ENCODE measurements at places on chromosomes 2 and 18. TPM values are rescaled to one million over a fixed set of nuclear protein-coding genes. Genes with fewer than 3 reads are reported as not detected.

GRCh38 chr2:25819597-25820039 lies 58.7 kb downstream of the ASXL2 start:
- H3K27ac ChIP-seq, result no peak overlapping the region
- no peak for DNase-seq
- no peaks in the 10 kb centered on the region for H3K36me3 ChIP-seq

- DNase-seq, result no peak
- peaks cover 11% of the 10 kb centered on the region for H3K36me3 ChIP-seq
- H3K27ac ChIP-seq, result no peak overlapping the region
- no peak overlapping the region for H3K4me3 ChIP-seq
Observed at GRCh38 chr2:135557530-135557929, 26.2 kb downstream of the R3HDM1 start.

DNA sequence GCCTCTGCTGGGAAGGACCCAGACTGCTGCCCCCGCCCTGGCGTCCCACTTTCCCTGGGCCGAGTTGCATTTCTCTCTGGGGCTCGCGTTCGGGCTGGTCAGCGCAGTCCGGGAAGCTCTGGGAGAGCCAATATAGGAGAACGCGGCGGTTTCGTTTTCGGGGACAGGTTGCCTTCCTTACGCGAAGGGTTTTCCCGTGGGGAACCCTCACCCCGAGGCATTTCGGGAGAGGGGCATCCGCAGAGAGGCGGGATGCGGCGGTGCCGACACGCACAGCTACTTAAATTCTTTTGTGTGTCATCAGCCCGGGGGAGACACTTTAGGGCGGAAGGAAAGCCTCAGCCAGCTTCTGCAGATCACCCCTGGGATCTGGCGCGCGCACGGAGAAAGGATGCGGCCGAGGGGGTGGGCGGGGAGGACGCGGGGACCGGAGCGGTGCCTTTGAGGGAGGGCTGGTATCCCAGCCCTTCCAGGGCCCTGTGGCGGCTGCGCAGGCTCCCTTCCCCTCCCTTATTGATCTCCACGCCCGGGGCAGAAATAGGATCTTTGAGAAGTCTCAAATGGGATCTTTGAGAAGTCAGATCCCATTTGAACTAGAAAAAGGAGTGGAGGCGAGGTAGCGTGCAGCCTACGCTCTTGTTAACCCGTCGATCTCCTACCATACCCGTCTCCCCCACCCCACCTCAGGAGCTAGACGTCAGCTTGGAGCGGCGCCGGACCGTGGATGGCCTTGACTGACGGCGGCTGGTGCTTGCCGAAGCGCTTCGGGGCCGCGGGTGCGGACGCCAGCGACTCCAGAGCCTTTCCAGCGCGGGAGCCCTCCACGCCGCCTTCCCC lies 1.2 kb downstream of the GATA6 start:
- peaks cover 39% of the 10 kb centered on the region for H3K27me3 ChIP-seq
- peak overlapping the region; percentile 86 for H3K4me3 ChIP-seq
- H3K27ac ChIP-seq, result no peak overlapping the region
- H3K36me3 ChIP-seq, result peaks cover 5% of the 10 kb centered on the region

- no peaks in the 10 kb centered on the region for H3K27me3 ChIP-seq
- H3K36me3 ChIP-seq, result peaks cover 9% of the 10 kb centered on the region
- H3K27ac ChIP-seq, result no peak overlapping the region
- no peaks in the 10 kb centered on the region for H3K4me1 ChIP-seq
- DNase-seq, result no peak
Observed at GRCh38 chr2:113818382-113818951, 62.0 kb upstream of the SLC35F5 start.

GRCh38 chr18:46072959-46073358 lies 899 bp upstream of the PSTPIP2 start:
- no peaks in the 10 kb centered on the region for H3K27me3 ChIP-seq
- H3K27ac ChIP-seq, result peak overlapping the region; percentile 8
- H3K36me3 ChIP-seq, result peaks cover 6% of the 10 kb centered on the region
- no peak for DNase-seq

- H3K4me3 ChIP-seq, result no peak overlapping the region
- no peaks in the 10 kb centered on the region for H3K36me3 ChIP-seq
- H3K4me1 ChIP-seq, result peaks cover 13% of the 10 kb centered on the region
- no peaks in the 10 kb centered on the region for H3K27me3 ChIP-seq
- DNase-seq, result no peak
- H3K27ac ChIP-seq, result no peak overlapping the region
Observed at GRCh38 chr2:89831641-89832498, 1140.4 kb downstream of the RPIA start.

GRCh38 chr18:80251700-80252099 lies 4.4 kb upstream of the PARD6G start:
- H3K27me3 ChIP-seq, result peaks cover 8% of the 10 kb centered on the region
- H3K4me3 ChIP-seq, result no peak overlapping the region
- no peak for DNase-seq
- no peak overlapping the region for H3K27ac ChIP-seq

DNA sequence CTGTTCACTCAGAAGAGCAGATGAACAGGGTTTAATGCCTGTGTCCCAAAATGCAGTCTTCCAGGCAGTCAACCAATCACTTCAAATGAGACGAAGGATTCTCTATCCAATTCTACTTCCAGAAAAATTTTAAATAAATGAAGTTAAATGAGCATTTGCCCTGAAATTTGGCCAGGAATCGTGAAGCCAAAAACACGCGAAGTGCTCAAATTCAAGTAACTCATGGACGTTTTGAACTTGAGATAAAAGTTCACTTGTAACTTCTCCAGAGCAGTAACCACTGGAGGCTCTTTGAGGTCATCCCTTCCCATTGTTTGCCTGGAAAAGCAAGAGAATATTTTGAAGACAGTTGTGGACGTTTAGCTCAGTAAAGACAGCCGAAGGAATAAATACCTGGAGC lies 928.5 kb downstream of the NRXN1 start:
- no peaks in the 10 kb centered on the region for H3K4me1 ChIP-seq
- no peak for DNase-seq
- H3K36me3 ChIP-seq, result no peaks in the 10 kb centered on the region

DNA sequence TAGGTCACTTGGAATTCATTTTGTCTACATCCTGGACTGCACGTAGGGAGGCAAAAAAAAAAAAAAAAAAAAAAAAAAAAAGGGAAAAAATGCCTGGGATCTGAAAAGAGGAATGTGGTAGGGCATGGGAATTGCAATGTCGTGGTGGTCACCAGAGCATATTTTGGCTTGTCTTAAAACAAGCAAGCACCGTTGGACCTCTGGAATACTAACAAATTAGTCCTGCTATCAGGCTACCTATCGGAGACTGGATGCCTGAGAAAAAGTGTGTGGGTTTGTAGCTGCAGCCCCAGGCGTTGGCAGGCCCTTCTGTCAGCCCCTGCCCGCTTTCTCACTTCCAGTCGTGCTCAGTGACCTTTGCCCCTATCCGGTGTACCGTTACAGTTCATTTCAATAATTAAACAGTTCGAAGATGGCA lies 588.5 kb upstream of the ZEB2 start:
- no peaks in the 10 kb centered on the region for H3K27me3 ChIP-seq
- H3K4me3 ChIP-seq, result no peak overlapping the region
- no peak overlapping the region for H3K27ac ChIP-seq
- no peaks in the 10 kb centered on the region for H3K36me3 ChIP-seq
- no peak for DNase-seq

- H3K4me1 ChIP-seq, result peaks cover 47% of the 10 kb centered on the region
- peak; percentile 58 for DNase-seq
- peaks cover 40% of the 10 kb centered on the region for H3K36me3 ChIP-seq
- H3K27ac ChIP-seq, result peak overlapping the region; percentile 96
- H3K4me3 ChIP-seq, result peak overlapping the region; percentile 98
Observed at GRCh38 chr2:43225093-43225787, 1.2 kb downstream of the ZFP36L2 start.

- no peak overlapping the region for H3K27ac ChIP-seq
- no peaks in the 10 kb centered on the region for H3K36me3 ChIP-seq
- no peak for DNase-seq
- H3K27me3 ChIP-seq, result peaks cover 2% of the 10 kb centered on the region
- peaks cover 2% of the 10 kb centered on the region for H3K4me1 ChIP-seq
Observed at GRCh38 chr2:88098558-88098900, 29.3 kb downstream of the FABP1 start.

DNA sequence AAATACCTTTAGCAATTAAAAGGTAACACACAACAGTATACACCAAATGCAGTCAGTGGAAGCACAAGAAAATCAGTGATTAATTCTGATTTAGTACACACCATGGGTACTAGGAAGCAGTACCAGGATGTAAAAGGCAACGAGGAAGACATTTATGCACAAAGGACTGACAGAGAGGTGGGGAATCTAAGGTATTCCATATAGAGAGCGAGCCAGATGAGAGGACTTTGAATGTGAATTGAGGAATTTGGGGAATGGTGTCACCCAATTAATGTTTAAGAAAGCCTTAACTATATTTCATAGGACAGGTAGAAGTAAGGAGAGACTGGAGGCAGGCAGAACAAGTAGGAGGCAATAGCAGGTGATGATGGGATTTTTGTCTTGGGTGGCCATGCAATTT lies 11.7 kb downstream of the CPS1 start:
- H3K36me3 ChIP-seq, result no peaks in the 10 kb centered on the region
- no peak overlapping the region for H3K4me3 ChIP-seq
- H3K4me1 ChIP-seq, result no peaks in the 10 kb centered on the region
- peaks cover 9% of the 10 kb centered on the region for H3K27me3 ChIP-seq
- DNase-seq, result no peak

GRCh38 chr2:173150963-173151362 lies 75.3 kb downstream of the MAP3K20 start:
- H3K27me3 ChIP-seq, result peaks cover 1% of the 10 kb centered on the region
- no peak overlapping the region for H3K27ac ChIP-seq
- H3K36me3 ChIP-seq, result no peaks in the 10 kb centered on the region
- DNase-seq, result no peak

- no peaks in the 10 kb centered on the region for H3K36me3 ChIP-seq
- peaks cover 5% of the 10 kb centered on the region for H3K4me1 ChIP-seq
- DNase-seq, result no peak
- no peak overlapping the region for H3K27ac ChIP-seq
- H3K27me3 ChIP-seq, result peaks cover 6% of the 10 kb centered on the region
Observed at GRCh38 chr2:233821196-233821595, 33.1 kb downstream of the HJURP start.

GRCh38 chr2:41420219-41420618 lies 627.6 kb upstream of the PKDCC start:
- no peak for DNase-seq
- H3K27me3 ChIP-seq, result no peaks in the 10 kb centered on the region
- H3K4me3 ChIP-seq, result no peak overlapping the region
- H3K36me3 ChIP-seq, result no peaks in the 10 kb centered on the region

GRCh38 chr2:200367155-200367554 lies 60.7 kb downstream of the SPATS2L start:
- no peak overlapping the region for H3K4me3 ChIP-seq
- no peaks in the 10 kb centered on the region for H3K4me1 ChIP-seq

DNA sequence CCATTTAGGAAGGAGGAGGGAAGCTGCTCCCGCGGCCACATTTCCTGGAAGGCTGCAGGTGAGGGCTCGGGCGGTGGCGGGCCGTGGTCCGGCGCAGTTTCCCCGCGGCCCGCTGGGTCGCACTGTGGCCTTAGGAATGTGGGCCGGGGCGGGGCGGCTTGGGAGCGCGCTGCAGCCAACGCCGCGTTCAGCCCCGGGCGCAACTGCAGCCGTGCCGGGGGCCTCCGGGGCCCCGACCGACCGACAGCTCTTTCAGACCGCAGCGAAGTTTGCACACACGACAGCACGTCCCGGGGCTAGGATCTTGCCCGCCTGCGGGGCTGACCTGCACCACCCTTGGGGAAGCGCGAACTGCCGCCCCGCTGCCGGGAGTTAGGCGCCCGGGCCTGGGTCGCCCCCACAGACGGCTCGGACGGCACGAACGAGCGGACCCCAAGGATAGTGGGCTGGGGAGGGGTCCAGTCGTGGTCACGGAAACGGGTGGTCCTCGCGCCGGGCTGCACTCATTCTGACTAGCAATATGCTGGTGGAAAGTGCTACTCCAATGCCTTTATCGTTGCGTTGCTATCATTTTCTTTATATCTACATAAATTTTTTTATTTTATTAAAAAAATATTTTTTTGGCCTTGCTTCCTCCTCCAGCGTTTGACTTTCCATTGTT lies 69.9 kb upstream of the DLX2 start:
- H3K4me1 ChIP-seq, result peaks cover 10% of the 10 kb centered on the region
- peak overlapping the region; percentile 79 for H3K4me3 ChIP-seq
- H3K27ac ChIP-seq, result no peak overlapping the region

DNA sequence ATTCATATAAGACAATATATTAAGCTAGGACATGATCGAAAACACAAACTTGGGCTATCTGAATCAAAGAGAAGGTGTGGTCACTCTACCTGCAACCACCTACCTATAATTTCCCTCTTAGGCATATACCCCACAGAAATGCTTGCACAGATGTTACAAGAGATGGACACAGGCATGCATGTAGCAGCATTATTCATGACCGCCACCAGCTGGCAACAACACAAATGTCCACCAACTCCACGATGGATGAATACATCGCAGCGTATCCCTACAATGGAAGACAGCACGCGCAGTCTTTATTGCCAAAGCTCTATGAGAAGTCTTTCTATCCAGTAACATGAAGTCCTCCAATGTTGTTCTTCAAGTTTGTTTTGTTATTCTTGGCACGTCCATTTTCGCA lies 90.8 kb downstream of the ARL4C start:
- no peak overlapping the region for H3K4me3 ChIP-seq
- no peak for DNase-seq
- no peaks in the 10 kb centered on the region for H3K36me3 ChIP-seq

- no peak overlapping the region for H3K4me3 ChIP-seq
- DNase-seq, result no peak
- no peaks in the 10 kb centered on the region for H3K4me1 ChIP-seq
- H3K27ac ChIP-seq, result no peak overlapping the region
Observed at GRCh38 chr2:65343386-65343785, 89.0 kb downstream of the SPRED2 start.

Gene TMEM17
- not detected for total RNA-seq

Gene TRIB2
- 77.0 TPM for total RNA-seq

Gene SMPD4
- total RNA-seq, result 62.2 TPM

Gene DNMT3A
- 122 TPM for total RNA-seq

Gene NEU4
- not detected for total RNA-seq

Gene ATP9B
- total RNA-seq, result 79.5 TPM

Gene NEU2
- not detected for total RNA-seq

Gene RELCH
- 50.5 TPM for total RNA-seq

Gene SPATA3
- not detected for total RNA-seq

Gene ALK
- not detected for total RNA-seq

All from naive thymus-derived CD8-positive, alpha-beta T cell (primary cell).